Spleen (tissue), 13 donors: ENCODE measurements at places on chromosomes 16 and 17. TPM values are rescaled to one million over a fixed set of nuclear protein-coding genes. Genes with fewer than 3 reads are reported as not detected.

KRT20 gene
- not detected for total RNA-seq

DNA sequence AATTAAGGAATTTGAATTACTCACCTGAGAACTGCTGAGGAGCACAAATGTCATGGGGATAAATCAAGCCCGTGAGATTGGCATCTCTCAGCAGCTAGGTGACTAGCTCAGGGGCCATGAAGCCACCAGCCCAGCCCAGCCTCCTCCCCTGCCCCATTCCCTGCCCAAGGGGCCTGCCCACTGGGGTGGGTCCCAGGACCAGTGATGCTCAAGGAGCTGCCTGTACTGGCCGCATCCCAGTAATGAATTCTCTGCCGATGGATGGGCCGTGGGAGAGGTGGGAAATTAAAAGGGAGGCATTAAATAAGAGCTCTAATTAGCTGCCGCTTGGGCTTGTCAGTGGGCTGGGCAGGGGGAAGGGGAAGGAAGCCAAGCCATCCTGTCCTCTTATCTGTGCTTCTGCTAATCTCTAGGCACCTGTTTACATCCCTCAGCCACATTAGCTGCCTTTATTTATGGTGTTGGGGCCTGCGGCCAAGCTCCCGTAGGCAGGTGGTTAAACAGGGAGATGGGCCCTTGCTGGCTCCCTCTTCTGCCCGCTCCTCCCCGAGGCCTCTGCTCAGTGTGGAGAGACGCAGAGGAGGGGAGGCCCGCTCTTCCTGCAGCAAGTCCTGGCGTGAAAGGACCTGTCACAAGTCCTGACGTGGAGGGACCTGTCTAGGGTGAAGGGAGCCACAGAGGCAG, 48.8 kb downstream of the PIPOX start:
- DNase-seq = no peak

GRCh38 chr16:17606460-17606859, 135.7 kb upstream of the XYLT1 start:
- no peak for DNase-seq

CHST5 gene
- 0.18 TPM for total RNA-seq

GRCh38 chr17:12545877-12546513, 119.7 kb upstream of the MYOCD start:
- no peak for DNase-seq

- no peak for DNase-seq
Measured at GRCh38 chr17:66564992-66565465, 262.6 kb downstream of the PRKCA start.
